Adipose tissue (tissue), 3 donors: ENCODE measurements at places on chromosomes 7 and 10. TPM values are rescaled to one million over a fixed set of nuclear protein-coding genes. Genes with fewer than 3 reads are reported as not detected.

The ARHGAP12 gene
- 9.2 TPM for polyA plus RNA-seq

The CYP2C19 gene
- polyA plus RNA-seq: not detected

The SLC39A12 gene
- polyA plus RNA-seq: 0.15 TPM

The MBLAC1 gene
- polyA plus RNA-seq: 2.3 TPM

The SHTN1 gene
- polyA plus RNA-seq: 4.8 TPM

The TSPAN13 gene
- 42.4 TPM for polyA plus RNA-seq

The CASP7 gene
- 16.3 TPM for polyA plus RNA-seq

The NRCAM gene
- polyA plus RNA-seq: 2.6 TPM

The CTAGE6 gene
- not detected for polyA plus RNA-seq

The CAV2 gene
- 205 TPM for polyA plus RNA-seq

The GPR26 gene
- not detected for polyA plus RNA-seq

The CALHM1 gene
- polyA plus RNA-seq: not detected

The TMEM106B gene
- 11.7 TPM for polyA plus RNA-seq

The EEPD1 gene
- 9.3 TPM for polyA plus RNA-seq

The MYO1G gene
- 1.8 TPM for polyA plus RNA-seq

The HACD1 gene
- polyA plus RNA-seq: 25.7 TPM

The MKRN1 gene
- polyA plus RNA-seq: 42.0 TPM

The KIAA1217 gene
- 13.3 TPM for polyA plus RNA-seq

The WDR86 gene
- polyA plus RNA-seq: 1.3 TPM

The SORCS1 gene
- polyA plus RNA-seq: 0.87 TPM

The HTR5A gene
- not detected for polyA plus RNA-seq

The C10orf71 gene
- polyA plus RNA-seq: 0.05 TPM

The MINDY4 gene
- polyA plus RNA-seq: 3.6 TPM

The AKR1C1 gene
- 166 TPM for polyA plus RNA-seq

The MMP21 gene
- 0.10 TPM for polyA plus RNA-seq

The MARVELD1 gene
- 4.5 TPM for polyA plus RNA-seq

The EN2 gene
- not detected for polyA plus RNA-seq

The FAM25G gene
- polyA plus RNA-seq: not detected

The NPSR1 gene
- polyA plus RNA-seq: not detected

The EGFR gene
- 12.6 TPM for polyA plus RNA-seq

The FAM24A gene
- polyA plus RNA-seq: not detected

The IRF5 gene
- polyA plus RNA-seq: 2.7 TPM

The LIPM gene
- polyA plus RNA-seq: 0.04 TPM

The SEMA3A gene
- 1.1 TPM for polyA plus RNA-seq

The ZNF467 gene
- polyA plus RNA-seq: 16.9 TPM

The NIPSNAP2 gene
- 54.8 TPM for polyA plus RNA-seq

The SPDYE1 gene
- polyA plus RNA-seq: not detected

The METTL27 gene
- 0.86 TPM for polyA plus RNA-seq

The MYL10 gene
- not detected for polyA plus RNA-seq

The OR13A1 gene
- 0.08 TPM for polyA plus RNA-seq
